Fibroblast of lung (primary cell): ENCODE measurements at places on chromosomes 2 and 18. TPM values are rescaled to one million over a fixed set of nuclear protein-coding genes. Genes with fewer than 3 reads are reported as not detected.

Gene HTR2B
- total RNA-seq, result 31.1 and 92.5 TPM in 2 replicates

Gene TMEM185B
- total RNA-seq, result 25.2 and 25.9 TPM in 2 replicates

Gene EIPR1
- total RNA-seq, result 15.2 and 22.3 TPM in 2 replicates

Gene CLEC4F
- total RNA-seq, result not detected in 2 replicates

Gene LRP2
- total RNA-seq, result under 0.01 TPM in 2 replicates

Gene DUSP2
- total RNA-seq, result 0.33 and 1.0 TPM in 2 replicates

Gene ACADL
- 0.50 and 0.51 TPM in 2 replicates for total RNA-seq

Gene ALPG
- total RNA-seq, result not detected in 2 replicates

GRCh38 chr2:73020657-73021370 lies 50.7 kb downstream of the SFXN5 start:
- peak; percentile 83 for DNase-seq

GRCh38 chr2:24659862-24660261 lies 133.3 kb downstream of the PTRHD1 start:
- no peak for DNase-seq

DNA sequence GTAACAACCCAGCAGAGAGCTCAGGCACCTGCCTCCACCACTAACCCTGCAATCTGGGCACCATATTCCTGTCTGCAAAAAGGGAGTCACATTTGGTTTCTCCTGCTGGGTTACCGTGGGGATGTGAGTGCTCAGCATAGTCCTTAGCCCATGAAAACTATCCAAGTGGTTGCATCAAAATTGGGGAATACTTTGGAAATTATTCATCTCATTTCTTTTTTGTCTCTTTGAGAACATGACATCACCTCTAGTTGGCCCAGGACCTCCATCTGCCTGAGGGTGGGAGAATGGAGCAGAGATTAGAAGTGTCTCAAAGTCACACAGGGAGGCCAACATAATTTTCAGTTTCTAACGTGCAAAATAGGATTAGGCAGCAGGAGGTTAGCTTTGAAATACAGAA lies 19.3 kb upstream of the SPP2 start:
- DNase-seq, result peak; percentile 52

- no peak for DNase-seq
These were observed 27.2 kb upstream of the NT5DC4 start for GRCh38 chr2:112693596-112693995.

DNA sequence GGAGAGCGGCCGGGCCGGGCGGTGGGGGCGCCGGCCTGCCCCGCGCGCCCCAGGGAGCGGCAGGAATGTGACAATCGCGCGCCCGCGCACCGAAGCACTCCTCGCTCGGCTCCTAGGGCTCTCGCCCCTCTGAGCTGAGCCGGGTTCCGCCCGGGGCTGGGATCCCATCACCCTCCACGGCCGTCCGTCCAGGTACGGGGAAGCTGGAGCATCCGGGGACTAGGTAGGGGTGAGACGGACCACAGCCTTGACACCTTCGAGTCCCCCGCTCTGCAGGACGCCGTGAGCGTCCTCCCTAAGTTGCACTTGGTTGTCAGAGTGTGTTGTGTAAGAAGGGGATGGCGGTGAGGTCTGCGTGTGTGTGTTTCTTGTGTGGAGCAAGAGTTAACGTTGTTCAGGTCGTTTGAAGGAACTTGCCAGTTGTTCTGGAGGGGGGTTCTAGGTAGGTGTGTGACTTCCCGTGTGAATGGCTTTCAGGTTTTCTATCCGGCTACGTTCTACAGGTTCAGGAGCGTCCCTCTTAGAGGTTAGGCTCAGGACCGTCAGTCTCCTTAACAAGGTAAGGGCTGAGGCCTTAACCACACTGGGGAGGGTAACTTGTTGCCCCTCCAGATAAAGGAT lies 393 bp downstream of the IL1R1 start:
- peak; percentile 60 for DNase-seq

DNA sequence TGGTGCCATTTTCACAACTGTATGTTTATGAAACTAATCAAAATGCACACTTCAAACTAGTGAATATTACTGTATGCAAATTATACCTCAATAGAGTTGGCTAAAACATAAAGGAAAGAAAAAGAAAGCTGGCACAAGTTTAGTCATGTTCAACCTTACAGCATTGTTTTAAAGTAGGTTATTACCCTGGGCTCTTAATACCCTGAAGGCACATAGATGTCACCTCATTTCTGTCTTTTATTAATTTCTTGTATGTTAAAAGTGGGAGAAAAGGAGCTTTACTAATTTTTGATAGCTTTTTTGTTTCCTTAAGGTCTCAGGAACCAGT lies 32.7 kb downstream of the TMEM131 start:
- DNase-seq, result no peak
